ENCODE measurements at places on chromosomes 2 and 18.

DNA sequence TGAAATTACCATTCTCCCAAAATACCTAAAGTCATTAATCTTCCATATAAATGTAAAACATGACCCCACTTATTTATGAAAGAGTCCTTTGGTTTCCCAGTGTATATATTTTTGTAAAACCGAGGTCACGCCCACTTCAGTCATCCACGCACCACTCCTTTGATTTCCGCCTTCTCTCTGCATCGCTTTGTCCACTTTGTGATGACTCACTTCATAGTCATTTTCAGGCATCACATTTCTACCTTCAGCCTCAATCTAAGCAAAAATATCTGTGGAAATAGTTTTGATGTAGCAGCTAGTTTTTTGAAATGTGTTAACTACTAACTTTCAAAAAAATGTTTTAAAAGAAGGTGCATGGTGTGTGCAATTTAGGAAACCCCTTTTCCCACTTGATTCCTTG lies 793.5 kb upstream of the SOX11 start:
- no peak for DNase-seq

GRCh38 chr2:72150861-72151356 lies 3.2 kb upstream of the CYP26B1 start:
- DNase-seq, result no peak

GRCh38 chr2:177585234-177585863 lies 192.8 kb downstream of the AGPS start:
- DNase-seq, result no peak

GRCh38 chr18:4211111-4211837 lies 243.8 kb downstream of the DLGAP1 start:
- no peak for DNase-seq

- DNase-seq, result no peak
These were observed 122.6 kb upstream of the STK17B start for GRCh38 chr2:196293751-196294515.

Measured in germinal center (tissue), 1 donor.